ENCODE measurements at places on chromosomes 11 and 22.

DNA sequence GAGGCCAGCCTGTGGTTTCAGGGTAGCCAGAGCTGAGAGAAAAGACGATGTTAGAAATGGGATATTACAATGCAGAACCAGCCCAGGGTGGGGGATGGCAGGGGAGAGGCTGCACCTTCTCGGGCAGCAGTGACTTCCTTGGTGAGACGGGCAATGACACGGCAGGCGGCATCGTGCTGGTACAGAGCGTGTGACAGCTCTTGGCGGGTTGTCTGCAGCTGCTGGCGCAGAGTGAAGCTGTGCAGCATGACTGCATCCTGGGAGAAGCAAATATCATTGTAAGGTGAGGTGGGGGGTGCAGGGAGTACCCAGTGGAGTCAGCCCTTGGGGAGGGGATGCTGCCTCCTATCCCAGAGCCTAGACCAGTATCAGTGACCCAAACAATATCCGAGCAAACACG lies 3.8 kb downstream of the PRPF19 start:
- no peak for DNase-seq

DNA sequence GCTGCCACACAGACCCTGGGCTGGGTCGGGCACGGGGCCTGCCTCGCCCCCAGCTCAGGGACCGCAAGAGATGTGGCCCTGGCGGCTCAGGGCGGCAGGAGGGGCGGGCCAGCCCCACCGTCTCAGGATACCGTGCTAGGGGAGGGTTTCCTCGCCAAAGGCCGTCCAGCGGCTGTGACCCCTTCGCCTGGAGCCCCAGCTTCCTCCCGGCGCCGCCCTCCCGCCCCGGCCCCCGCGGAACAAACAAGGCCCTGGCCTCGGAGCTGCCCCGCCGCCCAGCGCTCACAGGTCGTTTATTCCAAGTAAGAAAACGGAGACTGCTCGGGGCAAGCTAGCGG lies 543 bp upstream of the AP2A2 start:
- no peak for DNase-seq

DNA sequence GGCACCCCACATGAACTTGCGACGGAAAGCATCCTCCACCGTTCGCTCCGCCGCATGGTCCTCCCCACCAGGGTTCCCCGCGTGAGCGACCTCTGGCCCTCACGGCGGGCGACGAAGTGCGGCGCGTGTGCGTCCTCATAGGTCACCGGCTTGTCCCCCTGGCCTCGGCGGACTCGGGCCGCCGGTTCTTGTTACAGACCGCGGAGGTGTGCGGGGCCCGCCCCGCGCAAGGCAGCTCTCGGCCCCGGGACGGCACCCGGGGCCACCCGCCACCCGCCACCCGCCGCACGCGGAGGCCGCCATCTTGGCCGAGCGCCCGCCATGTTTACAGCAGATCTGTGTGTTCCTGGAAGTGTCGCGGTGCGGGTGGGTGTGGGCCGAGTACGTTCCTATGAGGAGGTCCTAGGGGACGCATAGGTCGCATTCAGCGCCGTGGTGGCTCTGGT lies 3.5 kb upstream of the IFITM2 start:
- no peak for DNase-seq

- no peak for DNase-seq
Observed at GRCh38 chr11:110392056-110392455, 37.7 kb upstream of the FDX1 start.

- no peak for DNase-seq
Observed at GRCh38 chr11:77758331-77758730, 62.2 kb downstream of the RSF1 start.

GRCh38 chr11:45964911-45965389 lies 42.5 kb downstream of the LARGE2 start:
- DNase-seq, result peak; percentile 49
